ENCODE measurements at places on chromosomes 3 and 15. TPM values are rescaled to one million over a fixed set of nuclear protein-coding genes. Genes with fewer than 3 reads are reported as not detected.

MYLK gene
- total RNA-seq, result 6.1 TPM

SUCNR1 gene
- 0.41 TPM for total RNA-seq

SLC12A1 gene
- 1.6 TPM for total RNA-seq

NR1I2 gene
- total RNA-seq, result 0.82 TPM

SPTSSB gene
- total RNA-seq, result 3.3 TPM

ATP13A3 gene
- 146 TPM for total RNA-seq

PEAK1 gene
- total RNA-seq, result 15.9 TPM

CYP11A1 gene
- total RNA-seq, result not detected

IMPG2 gene
- total RNA-seq, result 3.3 TPM

MLF1 gene
- 29.3 TPM for total RNA-seq

RTP3 gene
- total RNA-seq, result not detected

OIP5 gene
- 2.4 TPM for total RNA-seq

CHRD gene
- 2.0 TPM for total RNA-seq

FANCD2 gene
- 6.1 TPM for total RNA-seq

SH2D7 gene
- not detected for total RNA-seq

TMC3 gene
- total RNA-seq, result under 0.01 TPM

GALNT15 gene
- 2.0 TPM for total RNA-seq

MINAR1 gene
- 6.9 TPM for total RNA-seq

KLHL6 gene
- 0.41 TPM for total RNA-seq
